Pancreas (tissue), 10 donors: ENCODE measurements at places on chromosomes 5 and 9. TPM values are rescaled to one million over a fixed set of nuclear protein-coding genes. Genes with fewer than 3 reads are reported as not detected.

The BARHL1 gene
- not detected for total RNA-seq

The RASGRF2 gene
- total RNA-seq, result 1.1 TPM

The IRX2 gene
- 0.97 TPM for total RNA-seq

The OR5C1 gene
- not detected for total RNA-seq

The MATR3 gene
- total RNA-seq, result 101 TPM

The NR5A1 gene
- not detected for total RNA-seq

The UAP1L1 gene
- 5.2 TPM for total RNA-seq

The ACSL6 gene
- total RNA-seq, result 0.88 TPM

The RNF183 gene
- 0.16 TPM for total RNA-seq

The UGT3A1 gene
- not detected for total RNA-seq

The GRAMD2B gene
- 6.3 TPM for total RNA-seq

GRCh38 chr5:177382423-177383029 lies 1.7 kb upstream of the SLC34A1 start:
- H3K27me3 ChIP-seq, result no peaks in the 10 kb centered on the region
- DNase-seq, result no peak
- H3K4me1 ChIP-seq, result no peaks in the 10 kb centered on the region

DNA sequence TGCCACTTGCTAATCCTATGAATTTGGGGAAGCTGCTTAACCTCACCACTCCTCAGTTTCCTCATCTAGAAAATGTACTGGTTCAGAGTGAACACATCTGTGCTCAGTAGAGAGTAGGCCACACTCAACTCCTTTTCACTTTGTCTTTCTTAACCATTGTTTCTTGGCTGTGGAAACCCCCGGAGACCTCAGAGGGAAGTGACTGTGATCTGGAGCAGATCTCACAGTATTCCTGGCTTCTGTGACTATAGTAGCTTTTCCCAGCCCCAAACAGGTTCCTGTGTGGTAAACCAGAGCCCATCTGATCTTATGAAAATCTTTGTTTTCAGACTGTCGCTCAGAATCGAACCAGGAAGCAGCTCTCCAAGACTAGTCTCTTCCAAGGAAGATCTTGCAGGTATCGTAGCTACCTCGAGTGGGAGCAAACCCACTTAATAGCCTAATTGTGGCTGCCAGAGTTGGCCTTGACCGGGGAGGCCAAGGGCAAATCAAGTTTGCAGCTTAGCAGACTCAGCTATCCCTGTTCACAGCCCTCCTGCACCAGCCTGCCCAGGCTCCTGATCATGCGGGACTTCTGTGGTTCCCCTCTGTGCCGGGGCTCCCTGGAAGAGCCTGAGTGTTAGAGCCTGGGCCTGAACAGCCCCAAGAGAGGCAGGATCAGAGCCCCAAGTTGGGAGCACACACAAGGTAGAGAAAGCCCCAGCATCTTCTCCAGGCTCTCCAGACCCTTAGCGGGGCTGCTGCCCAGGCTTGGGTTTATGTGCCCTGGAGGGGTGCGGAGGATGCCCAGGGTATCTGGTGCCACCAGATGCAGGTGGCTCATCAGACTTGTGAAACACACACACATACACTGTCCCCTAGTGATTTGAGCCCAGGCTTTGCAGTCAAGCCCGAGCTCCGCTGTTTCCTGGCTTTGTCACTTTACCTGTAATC lies 52.2 kb upstream of the ANGPTL2 start:
- no peaks in the 10 kb centered on the region for H3K27me3 ChIP-seq
- DNase-seq, result no peak
- H3K36me3 ChIP-seq, result no peaks in the 10 kb centered on the region
- H3K4me1 ChIP-seq, result no peaks in the 10 kb centered on the region

DNA sequence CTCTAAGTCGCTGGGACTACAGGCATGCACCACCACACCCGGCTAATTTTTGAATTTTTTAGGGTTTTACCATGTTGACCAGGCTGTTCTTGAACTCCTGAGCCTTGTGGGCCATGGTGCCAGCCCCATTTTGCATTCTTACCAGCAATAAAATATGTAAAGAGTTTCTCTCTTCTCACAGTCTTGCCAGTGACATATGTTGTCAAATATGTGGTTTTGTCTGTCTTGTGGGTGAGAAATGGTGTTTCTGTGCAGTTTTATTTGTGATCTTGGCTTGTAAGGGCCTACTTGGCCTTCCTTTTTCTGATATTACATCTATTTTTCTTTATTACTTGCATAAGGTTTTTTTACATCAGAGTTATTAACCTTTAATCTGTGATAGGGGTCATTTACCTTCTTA lies 47.1 kb downstream of the SPIN1 start:
- no peaks in the 10 kb centered on the region for H3K36me3 ChIP-seq
- H3K4me1 ChIP-seq, result no peaks in the 10 kb centered on the region
- no peaks in the 10 kb centered on the region for H3K27me3 ChIP-seq
- DNase-seq, result no peak
- no peak overlapping the region for H3K4me3 ChIP-seq
- no peak overlapping the region for H3K27ac ChIP-seq

DNA sequence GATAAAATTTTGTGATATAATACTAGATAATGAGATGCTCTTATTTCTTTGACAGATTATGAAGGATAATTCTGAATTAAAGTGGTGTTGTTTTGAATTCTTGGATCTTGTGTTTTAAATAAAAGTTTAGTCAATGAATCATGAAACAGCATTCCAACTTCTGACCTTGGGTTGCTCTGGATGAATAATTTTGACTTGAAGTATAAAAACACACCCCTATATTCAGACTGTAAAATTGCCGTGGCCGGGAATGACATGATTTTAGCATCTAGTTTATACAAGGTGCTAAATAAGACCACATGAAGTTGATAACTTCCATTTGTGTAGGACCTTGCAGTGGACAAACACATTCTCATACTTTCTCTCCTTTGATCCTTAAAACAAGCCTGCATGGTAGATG lies 67.2 kb upstream of the DAP start:
- H3K27ac ChIP-seq, result no peak overlapping the region
- H3K27me3 ChIP-seq, result no peaks in the 10 kb centered on the region
- no peaks in the 10 kb centered on the region for H3K36me3 ChIP-seq
- H3K4me1 ChIP-seq, result no peaks in the 10 kb centered on the region
- DNase-seq, result no peak

DNA sequence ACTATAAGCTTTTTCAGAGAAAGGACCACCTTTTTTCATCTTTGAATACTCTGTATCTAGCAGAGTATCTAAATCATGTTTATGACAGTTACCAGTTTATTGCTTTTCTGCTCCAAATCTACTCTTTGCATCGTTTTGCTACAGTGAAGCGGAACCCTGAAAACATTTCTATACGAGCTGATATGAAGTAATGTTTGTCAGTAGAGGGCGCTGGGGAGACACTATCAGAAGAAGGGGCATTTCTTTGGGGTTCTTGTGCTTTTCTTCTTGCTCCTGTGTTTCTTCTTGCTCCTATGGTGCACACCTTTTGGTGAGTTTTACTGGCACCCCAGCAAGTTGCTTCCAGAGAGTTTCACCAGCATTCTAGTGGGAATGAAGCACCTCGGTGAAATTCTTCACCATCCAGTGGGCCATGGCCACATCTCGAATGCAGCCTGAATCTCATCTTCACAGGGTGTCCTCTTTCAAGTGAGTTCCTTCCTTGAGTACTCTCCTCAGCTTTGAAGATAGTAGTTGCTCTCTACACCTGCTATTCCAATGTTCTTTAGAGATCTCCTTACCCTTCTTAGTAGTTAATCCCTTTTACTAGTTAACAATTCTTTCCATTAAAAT lies 98.4 kb downstream of the FGF1 start:
- H3K27me3 ChIP-seq, result no peaks in the 10 kb centered on the region
- no peak overlapping the region for H3K27ac ChIP-seq
- H3K4me1 ChIP-seq, result no peaks in the 10 kb centered on the region
- H3K4me3 ChIP-seq, result no peak overlapping the region

DNA sequence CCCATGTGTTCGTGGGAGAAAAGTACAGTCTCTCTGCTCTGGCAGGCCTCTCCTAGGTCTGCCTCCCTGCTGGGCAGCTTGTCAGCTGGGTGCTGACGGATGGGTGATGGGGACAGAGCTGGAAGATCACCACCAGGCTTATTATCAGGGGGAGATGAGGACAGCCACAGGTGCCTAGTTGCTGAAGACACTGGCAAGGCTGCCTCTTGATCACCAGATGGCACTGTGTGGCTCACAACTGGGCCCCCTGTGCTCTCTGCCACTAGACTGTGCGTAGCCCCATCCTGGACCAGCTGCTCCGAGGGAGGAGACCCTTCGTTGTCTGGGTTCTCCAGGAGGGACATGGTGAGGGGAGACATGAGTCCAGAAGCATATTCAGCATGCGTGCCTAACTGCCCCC lies 73.0 kb downstream of the KIF24 start:
- no peak for DNase-seq
- H3K27me3 ChIP-seq, result no peaks in the 10 kb centered on the region
- no peak overlapping the region for H3K4me3 ChIP-seq
- no peak overlapping the region for H3K27ac ChIP-seq
- peaks cover 10% of the 10 kb centered on the region for H3K36me3 ChIP-seq
- peaks cover 7% of the 10 kb centered on the region for H3K4me1 ChIP-seq

- H3K4me1 ChIP-seq, result no peaks in the 10 kb centered on the region
- H3K27me3 ChIP-seq, result no peaks in the 10 kb centered on the region
- H3K36me3 ChIP-seq, result no peaks in the 10 kb centered on the region
- DNase-seq, result peak; percentile 68
These were observed 185.9 kb downstream of the MSX2 start for GRCh38 chr5:174910245-174910737.

- no peak overlapping the region for H3K27ac ChIP-seq
- no peak for DNase-seq
- no peaks in the 10 kb centered on the region for H3K4me1 ChIP-seq
- H3K36me3 ChIP-seq, result no peaks in the 10 kb centered on the region
- no peak overlapping the region for H3K4me3 ChIP-seq
These were observed 26.1 kb upstream of the GLRA1 start for GRCh38 chr5:151950706-151951105.

- H3K4me3 ChIP-seq, result no peak overlapping the region
- H3K36me3 ChIP-seq, result no peaks in the 10 kb centered on the region
- peaks cover 7% of the 10 kb centered on the region for H3K4me1 ChIP-seq
These were observed 6.3 kb downstream of the TESK1 start for GRCh38 chr9:35611230-35611797.

GRCh38 chr5:66249920-66250319 lies 105.8 kb downstream of the SREK1 start:
- DNase-seq, result no peak
- no peaks in the 10 kb centered on the region for H3K27me3 ChIP-seq
- no peaks in the 10 kb centered on the region for H3K4me1 ChIP-seq

- no peaks in the 10 kb centered on the region for H3K27me3 ChIP-seq
- H3K4me1 ChIP-seq, result no peaks in the 10 kb centered on the region
- no peak for DNase-seq
These were observed 114.3 kb upstream of the IL12B start for GRCh38 chr5:159444441-159445082.

DNA sequence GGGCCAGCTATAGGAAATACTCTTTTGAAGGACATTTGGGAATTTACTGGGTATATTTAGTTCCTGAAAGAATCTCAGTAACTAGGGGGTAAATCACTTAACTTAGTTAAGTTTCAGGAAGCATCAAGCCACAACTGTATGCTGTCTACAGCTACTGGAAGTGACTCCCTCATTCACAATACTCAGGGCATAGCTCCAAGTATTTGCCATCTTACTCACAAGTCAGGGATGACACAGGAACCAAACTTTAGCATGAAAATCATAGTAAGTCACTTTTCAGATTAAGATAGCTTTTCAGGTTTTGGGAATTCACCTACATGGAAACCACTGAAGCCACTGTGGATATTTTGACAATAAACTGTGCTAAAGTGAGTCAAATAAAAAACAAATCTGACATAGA lies 242.4 kb upstream of the ATP10B start:
- no peak for DNase-seq
- H3K27ac ChIP-seq, result no peak overlapping the region
- H3K4me3 ChIP-seq, result no peak overlapping the region
- no peaks in the 10 kb centered on the region for H3K4me1 ChIP-seq
- H3K27me3 ChIP-seq, result no peaks in the 10 kb centered on the region

DNA sequence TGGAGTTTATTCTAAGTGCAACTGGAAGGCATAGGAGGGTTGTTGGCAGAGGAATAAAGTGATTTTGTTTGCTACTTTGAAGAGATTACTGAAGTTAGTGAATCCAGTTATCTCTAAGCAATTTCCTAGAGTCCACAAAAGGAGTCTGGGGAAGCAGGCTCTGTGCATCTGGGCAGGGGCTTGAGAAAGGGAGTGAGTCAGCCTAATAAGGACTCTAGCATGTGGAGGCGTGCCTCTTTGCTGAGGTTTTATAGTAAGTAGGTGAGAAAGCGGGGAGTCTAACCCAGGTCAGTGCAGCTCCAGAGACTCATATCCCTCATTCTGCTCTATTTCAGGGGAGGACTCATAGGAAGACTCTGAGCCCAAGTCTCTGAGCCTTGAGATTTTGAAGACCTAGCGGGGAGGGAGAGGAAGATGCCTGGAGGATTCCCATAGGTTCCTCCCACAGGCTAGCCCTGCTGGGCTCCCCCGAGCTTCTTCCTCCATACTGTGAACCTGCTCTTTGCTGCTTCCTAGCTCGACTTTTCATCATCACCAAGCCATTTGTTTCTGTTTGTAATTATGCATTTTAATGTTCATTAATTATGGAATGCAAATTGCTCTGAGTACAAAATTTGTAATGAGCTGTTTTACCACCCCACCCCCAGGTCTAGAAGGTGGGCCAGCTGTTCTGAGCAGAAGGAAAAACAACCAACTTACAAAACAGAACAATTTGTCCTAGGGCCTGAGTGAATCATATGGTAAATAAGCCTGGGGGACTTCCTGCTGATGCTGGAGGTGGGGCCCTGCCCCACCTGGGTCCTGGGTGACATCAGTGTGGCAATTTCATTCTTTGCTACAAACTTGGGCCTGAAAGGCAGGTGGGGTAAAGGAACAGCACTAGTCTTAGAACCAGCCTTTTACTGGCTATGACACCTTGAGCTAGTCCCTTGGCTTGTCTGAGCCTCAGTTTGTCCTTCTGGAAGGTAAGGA lies 150.2 kb downstream of the TRIM32 start:
- H3K4me3 ChIP-seq, result no peak overlapping the region
- H3K36me3 ChIP-seq, result no peaks in the 10 kb centered on the region
- no peak overlapping the region for H3K27ac ChIP-seq
- no peaks in the 10 kb centered on the region for H3K27me3 ChIP-seq
- no peak for DNase-seq

DNA sequence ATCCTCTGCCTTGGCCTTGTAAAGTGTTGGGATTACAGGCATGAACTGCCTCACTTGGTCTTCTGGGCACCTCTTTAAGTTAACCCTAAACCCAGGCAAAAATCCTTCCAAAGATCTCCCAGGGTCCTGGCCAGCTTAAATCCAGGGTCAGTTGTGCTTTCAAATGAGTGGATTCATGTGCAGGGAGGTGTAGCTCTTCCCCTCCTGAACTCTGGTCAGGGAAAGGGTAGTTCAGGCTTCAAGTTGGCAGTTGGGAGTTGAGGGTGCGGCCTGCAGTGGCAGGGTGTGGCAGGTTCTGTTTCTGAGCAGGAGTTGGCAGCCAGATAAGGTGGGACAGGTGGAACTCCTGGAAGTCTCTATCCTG lies 3.6 kb downstream of the HNRNPAB start:
- no peaks in the 10 kb centered on the region for H3K27me3 ChIP-seq
- peaks cover 53% of the 10 kb centered on the region for H3K36me3 ChIP-seq
- no peak for DNase-seq

GRCh38 chr5:123454259-123454911 lies 31.2 kb upstream of the CEP120 start:
- H3K27me3 ChIP-seq, result no peaks in the 10 kb centered on the region
- H3K4me1 ChIP-seq, result no peaks in the 10 kb centered on the region
- DNase-seq, result no peak
- H3K27ac ChIP-seq, result no peak overlapping the region

- H3K36me3 ChIP-seq, result no peaks in the 10 kb centered on the region
- no peak overlapping the region for H3K4me3 ChIP-seq
- no peaks in the 10 kb centered on the region for H3K27me3 ChIP-seq
- no peaks in the 10 kb centered on the region for H3K4me1 ChIP-seq
- DNase-seq, result no peak
These were observed 133.3 kb downstream of the FAM174A start for GRCh38 chr5:100668511-100668910.
